PC-3 (cell line): ENCODE measurements at places on chromosomes 7 and 10.
A peak's percentile ranks its signal among the peaks of the same experiment; 100 is the strongest.

DNA sequence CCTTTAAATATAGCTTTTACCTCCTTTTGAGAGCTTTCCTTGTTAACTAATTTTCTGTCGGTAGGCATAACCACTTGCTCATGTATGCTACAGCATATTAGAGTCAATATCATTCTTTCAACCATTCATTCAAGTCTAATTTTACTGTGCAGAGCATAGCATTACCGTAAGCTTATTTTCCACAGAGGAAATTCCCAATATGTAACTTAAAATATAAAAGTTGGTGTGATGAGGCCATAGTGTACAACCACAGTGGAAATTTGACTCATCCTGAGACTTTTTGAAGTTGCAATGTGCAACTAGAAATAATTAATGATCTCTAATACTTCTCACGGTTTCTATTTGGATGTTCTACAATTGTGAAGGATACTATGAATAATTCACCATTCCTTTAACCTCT is 80.6 kb upstream of the KLF6 start:
- DNase-seq = no peak

- DNase-seq = no peak
These were observed 4.7 kb upstream of the DENND2A start for GRCh38 chr7:140645166-140645900.

GRCh38 chr7:78148166-78148894 is 349.8 kb downstream of the PHTF2 start:
- no peak for DNase-seq

DNA sequence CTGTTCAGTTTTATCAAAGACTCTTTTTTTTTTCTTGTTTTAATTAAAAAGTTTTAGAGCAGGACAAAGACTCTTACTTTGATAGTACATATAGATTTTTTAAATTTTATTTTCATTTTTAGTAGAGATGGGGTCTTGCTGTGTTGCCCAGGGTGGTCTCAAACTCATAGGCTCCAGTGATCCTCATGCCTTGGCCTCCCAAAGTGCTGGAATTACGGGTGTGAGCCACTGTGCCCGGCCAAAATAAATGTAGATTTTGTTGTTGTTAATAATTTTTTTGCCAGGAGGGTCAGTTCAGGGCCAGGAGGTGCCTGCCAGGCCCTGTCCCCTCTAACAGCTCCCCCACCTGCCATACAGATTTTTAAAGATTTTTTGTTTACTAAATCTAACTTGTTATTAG is 17.0 kb downstream of the DENND10 start:
- DNase-seq = no peak

GRCh38 chr10:58514111-58514770 is 1.6 kb downstream of the BICC1 start:
- peak; percentile 23 for DNase-seq

GRCh38 chr10:101014966-101015581 is 15.5 kb downstream of the LZTS2 start:
- DNase-seq = peak; percentile 81

GRCh38 chr7:101547916-101548661 is 81.0 kb downstream of the MYL10 start:
- no peak for DNase-seq
